ENCODE measurements at places on chromosomes 11 and 22.

DNA sequence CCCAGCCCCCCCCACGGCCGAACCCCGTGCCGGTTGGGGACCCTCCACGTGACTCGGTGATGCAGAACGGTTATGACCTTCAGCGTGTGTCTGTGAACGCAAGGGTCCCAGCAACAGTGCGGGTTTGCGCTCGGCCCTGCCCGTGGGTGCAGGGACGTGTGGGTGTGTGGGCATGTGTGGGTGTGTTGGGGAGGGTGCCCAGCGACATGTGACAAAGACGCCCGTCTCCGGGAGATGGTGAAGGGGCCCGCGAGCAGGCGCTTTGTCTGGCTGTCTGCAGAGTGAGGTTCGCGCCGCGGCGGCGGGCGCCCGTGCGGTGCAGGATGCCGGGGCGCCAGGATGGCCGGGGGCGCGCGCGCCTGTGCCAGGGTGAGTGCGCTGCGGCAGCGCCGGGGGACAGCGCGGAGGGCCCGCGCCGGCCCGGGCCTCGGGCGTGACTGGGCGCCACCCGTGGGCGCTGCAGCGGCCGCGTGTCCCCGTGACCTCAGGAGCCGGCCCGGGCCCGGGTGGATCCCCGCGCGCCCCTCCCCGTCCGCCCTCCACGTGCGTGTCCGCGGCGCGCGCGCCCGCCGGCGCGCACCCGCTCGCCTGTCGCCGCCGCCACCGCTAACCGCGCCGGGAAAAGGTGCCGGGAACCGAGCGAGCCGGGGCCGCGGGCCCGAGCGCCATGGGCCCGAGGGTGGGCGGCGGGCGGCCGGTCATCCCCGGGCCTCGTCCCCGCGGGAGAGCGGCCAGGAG lies at the start of gene LRFN4:
LRFN4 (plus strand) TSS at position 569 of the 738 bp plus-strand sequence. CDS start 681 bp downstream, outside the sequence.
- DNase-seq: no peak

DNA sequence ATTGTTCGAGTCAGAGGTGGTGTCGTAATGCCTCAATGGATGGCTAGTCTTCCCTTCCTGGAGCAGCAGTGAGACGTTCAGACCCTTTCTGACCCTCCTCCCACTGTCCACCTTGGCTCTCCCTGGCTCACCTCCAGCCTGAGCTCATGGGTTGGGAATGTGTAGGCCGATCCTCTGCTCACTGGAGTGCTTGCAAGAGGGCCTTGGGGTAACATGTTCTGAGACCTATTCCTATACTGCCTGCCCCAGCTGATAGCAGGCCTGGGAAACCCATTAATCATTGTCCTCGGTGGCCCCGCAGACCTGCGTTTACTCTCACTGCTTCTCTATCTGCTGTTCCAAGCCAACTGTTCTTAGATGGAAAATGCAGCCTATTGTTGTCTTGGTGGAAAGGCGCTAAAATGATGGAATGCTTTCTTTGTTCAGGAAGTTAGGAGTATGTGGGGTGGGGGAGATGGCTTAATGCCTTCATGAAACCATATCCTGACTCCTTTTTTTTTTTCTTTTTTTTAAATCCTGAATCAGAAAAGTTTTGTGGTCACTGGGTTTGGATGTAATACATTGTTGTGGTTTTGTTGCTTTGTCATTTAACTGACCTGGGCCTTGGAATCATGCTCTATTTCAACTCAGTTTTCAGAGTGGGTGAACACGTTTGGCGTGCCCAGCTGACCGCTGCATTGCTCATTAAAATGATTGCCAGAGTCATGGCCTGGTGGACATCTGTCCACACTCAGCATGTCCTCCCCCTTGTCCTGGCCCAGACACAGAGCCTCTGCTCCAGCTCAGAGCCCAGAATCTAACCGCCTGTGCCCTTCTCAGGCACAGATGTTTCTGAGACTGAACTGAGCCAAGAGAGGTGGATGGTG lies 72.5 kb downstream of the MICAL2 start:
- DNase-seq: no peak

- no peak for DNase-seq
These were observed 44.6 kb upstream of the WNT7B start for GRCh38 chr22:46021577-46021976.

DNA sequence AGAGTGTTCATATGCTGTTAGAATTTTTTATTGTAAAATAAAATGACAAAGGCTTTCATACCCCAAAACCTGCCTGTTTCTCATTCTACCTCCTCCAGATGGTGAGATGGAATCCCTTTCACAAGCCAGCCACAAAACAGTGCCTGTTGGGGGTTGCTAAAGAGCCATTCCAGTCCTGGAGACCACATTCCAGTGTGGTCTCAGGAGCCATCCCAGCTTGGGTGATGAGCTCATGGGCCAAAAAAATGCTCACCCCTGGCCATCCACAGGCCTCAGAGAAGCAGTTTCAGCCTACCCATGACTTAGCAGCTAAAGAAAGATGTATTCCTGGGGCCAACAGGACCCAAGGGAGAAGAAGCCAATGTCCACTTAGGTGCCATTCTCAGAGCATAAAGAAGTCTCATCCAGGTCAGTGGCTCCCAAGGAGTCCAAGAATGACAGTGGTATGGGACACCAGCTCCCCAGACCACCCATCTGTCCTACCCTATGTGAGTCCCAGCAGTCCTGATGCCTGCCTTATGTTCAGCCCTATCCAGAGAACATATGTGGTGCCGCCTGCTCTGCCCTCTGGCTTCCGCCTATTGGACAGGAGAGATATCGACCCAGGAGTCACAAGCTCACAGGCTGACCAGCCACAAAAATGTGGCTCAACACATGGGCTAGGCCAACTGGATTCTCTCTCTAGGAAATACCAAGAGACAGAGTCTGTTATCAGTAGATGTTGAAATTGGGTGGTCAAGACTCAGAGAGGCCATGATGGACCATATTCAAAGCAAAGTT lies 26.4 kb downstream of the C11orf91 start:
- DNase-seq: no peak

GRCh38 chr11:7893796-7894195 lies 37.3 kb downstream of the OR10A6 start:
- DNase-seq: no peak

DNA sequence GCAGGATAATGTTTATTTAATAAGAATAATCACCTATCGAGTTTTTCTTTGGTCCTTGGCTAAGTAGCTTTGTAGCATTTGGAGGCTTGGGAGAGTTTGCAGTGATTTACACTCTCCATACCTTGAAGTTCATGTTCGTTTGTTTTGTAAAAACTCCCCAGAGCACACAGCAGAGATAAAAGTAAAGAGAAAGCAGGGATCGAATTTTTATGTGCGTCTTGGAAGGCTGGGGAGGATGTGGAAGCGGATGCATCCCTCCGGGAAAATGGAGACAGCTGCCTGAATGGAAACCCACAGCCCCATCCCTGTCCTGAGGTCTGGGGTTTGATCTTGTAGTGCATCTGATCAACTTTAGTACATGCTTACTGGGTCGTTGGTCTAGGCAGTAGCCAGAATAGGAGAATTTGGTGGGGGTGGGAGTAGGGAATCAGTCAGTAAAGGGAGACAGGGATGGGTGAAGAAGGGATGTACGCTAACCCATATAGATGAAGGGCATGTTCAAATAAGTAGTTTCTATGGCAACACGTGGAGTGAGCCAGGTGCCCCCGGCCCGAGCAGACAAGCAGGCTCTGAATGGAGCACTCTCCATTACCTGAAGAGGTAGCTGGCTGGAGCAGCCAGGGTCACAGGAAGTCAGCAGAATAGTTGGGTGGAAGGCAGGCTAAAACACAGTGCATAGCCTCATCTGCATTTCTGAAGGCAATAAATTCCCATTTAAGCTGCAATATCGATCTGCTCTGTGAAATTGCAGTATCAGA lies 147.8 kb downstream of the COMMD9 start:
- no peak for DNase-seq

DNA sequence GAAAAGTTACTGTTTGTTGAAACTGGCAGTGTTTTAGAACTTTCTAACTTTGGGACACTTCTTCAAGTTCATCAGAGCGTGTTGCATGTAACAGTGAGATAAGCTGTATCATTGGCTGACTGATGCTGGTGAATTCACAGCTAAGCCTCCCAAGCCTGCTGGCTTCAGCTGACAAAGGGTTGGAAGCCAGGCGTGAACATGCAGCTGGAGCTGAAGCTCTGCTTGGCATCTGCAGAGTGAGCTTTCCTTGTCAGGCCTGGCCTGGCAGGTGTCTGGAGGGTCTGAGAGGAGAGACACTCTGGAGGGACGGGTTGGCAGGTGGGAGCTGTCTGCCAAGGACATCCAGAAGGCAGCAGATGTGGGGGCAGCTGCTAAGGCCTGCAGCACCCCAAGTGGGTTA lies 1.5 kb downstream of the AMPD3 start:
- DNase-seq: no peak

DNA sequence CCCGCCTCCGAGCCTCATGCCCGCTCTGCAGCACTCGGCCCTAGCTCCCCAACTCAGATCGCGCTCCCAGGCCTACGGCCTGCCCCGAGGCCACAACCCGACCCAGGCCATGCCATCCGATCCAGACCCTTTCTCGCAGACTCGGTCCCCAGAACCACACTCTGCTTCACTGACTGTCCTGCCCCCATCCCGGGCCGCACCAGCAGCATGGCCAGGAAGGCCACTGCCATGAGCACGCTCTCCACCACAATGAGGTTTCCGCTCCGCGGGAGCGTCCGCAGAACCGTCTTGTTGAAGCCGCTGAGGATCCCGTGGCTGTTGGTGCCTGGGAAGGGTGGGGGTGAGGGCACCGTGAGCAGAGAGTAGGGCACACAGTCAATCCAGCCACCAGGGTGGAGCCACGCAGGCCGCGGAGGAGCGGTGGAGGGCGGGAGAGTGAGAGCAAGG lies 6.4 kb downstream of the UNC93B1 start:
- no peak for DNase-seq

DNA sequence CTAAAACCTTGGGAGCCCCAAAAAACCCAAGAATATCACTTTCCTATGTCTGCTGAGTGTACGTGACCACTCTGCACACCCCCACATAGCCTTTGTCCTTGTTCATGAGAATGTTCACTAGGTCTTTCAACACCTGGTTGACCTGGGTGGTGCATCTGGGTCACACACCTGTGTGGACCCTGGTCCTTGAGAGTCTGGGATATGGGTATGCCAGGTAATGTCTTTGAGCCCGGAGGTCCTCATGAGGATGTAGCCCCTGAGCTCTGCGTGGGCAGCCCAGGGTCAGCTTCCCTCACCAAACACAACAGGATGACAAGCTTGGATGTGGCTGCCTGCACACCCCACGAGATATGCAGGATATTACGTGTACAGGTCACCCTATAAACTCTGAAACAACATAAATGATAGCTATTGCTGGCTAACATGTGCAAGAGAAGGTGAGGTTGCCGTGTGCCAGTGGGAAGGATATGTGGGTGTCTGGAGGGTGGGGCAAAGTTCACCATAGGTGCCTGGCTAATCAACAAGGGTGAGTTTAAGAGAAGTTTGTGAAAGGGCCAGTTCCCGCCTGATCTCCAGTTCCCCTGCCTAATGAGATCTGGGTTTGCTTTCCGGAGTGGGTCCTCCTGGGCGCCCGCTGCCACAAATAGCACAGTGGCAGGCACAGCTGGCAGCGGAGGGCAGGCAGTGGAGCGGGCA lies 1.4 kb upstream of the PPARA start:
- no peak for DNase-seq

DNA sequence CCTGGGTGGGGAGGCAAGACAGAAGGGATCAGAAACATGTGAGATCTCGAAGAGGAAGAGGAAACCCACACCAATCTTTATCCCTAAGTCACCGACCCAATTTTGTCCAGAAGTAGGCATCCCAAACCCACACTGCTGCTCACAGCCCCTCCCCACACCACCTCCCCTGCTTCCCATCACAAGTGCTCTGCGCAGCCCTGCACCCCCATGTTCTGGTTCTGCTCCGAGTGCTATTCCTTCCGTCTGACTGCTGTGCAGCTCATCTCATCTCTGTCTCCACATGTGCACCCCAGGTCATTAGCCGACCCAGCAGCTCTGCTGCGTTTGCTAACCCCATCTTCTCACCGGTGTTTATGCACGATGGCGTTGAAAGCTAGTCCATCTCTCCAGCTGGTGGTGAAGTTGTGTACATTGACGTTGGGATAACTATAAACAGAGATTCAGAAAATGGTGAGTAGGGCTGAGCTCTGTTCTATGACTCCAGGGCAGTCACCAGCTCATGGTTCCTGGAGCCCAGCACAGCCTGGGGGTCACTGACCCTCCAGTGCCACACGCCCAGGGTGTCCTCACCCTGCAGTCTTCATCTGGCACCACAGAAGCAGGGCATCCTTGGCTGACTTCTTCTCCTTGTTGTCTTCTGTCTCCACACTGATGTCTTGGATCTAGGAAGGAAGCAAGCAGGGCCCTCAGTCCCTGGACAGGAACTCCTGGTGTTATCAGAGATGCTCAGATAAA lies 15.1 kb downstream of the SPTBN2 start:
- no peak for DNase-seq

DNA sequence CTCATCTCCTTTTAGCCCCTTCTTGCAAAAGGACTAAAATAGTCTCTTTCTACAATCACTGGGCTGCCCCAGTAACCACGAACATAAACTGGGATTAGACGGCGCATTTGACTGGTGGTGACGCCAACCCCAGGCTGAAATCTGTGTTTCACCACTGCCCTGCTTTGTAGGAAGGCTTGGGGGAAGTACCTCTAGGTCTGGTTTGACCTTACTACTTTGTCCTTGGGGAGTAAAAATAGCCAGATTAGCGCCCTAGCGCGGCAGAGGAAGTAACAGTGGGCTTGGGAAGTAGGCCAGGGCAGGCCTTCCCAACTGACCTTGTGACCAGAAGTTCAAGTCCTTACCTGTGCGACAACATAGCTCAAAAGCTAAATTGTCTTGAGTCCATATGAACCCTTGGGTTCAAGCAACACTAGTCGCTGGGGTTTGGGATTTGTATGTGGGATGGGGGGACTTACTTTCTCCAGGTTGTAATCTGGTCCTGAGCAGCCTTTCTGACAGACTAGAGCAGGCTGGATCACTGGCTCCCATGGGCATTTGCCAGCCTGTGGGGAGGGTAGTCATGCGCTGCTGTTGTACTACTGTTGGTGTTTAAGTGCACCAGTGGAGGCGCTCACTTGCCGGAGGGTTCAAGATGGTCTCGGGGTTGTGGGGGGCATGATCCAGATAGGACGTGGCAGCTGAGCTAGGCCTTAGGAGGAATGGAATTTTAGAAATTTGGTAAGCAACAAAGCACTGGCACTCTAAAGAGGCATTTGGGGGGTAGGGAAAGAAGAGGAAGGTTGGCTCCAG lies 953 bp upstream of the PACS1 start:
- no peak for DNase-seq

- no peak for DNase-seq
These were observed 36.9 kb downstream of the DGCR2 start for GRCh38 chr22:19085233-19085718.

DNA sequence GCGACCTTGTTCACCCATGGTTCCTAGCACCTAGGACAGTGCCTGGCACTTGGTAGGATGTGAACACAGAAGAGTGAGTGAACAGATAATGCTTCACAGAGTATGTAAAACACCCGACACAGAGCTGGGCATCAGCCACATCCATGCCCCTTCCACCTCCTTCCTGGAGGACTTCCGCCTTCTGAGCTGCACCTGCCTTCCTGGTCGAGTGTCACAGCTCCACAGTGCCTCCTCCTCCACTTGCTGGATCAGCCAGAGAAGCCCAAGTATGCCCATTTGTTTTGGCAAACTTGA lies 20.1 kb downstream of the PRDM11 start:
- DNase-seq: no peak
